ENCODE measurements at places on chromosomes 13 and 19.
A peak's percentile ranks its signal among the peaks of the same experiment; 100 is the strongest.

GRCh38 chr13:49082653-49083536 lies 107.2 kb downstream of the FNDC3A start:
- DNase-seq, result no peak

- no peak for DNase-seq
These were observed 81.5 kb downstream of the ATP11A start for GRCh38 chr13:112771139-112771876.

GRCh38 chr13:105816994-105817393 lies 718.5 kb downstream of the EFNB2 start:
- no peak for DNase-seq

GRCh38 chr19:56831255-56831654 lies 9.3 kb downstream of the PEG3 start:
- no peak for DNase-seq

DNA sequence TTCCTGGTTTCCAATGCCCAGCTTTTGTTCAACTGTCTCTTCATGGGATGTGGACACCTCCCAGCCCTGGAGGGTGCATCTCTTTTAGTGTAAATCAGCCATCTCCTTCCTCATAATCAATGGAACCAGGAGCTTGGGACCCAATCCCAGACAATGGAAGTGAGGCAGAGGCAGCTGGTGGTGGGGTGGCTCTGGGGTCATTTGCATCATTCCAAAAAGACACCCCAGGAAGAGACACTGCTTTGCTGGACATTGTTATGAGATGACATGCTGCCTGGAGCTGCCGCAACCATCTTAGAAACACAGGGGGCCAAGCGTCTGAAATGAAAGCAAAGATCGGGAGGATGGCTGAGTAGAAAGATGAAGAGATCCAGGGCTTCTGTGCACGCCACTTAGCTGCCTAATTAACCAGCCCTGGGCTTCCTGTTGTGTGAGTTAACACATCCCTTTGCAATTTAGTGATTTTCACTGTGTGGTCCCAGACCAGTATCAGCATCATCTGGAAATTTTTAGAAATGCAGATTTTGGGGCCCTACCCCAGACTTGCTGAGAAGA lies 36.1 kb downstream of the IRS2 start:
- no peak for DNase-seq

DNA sequence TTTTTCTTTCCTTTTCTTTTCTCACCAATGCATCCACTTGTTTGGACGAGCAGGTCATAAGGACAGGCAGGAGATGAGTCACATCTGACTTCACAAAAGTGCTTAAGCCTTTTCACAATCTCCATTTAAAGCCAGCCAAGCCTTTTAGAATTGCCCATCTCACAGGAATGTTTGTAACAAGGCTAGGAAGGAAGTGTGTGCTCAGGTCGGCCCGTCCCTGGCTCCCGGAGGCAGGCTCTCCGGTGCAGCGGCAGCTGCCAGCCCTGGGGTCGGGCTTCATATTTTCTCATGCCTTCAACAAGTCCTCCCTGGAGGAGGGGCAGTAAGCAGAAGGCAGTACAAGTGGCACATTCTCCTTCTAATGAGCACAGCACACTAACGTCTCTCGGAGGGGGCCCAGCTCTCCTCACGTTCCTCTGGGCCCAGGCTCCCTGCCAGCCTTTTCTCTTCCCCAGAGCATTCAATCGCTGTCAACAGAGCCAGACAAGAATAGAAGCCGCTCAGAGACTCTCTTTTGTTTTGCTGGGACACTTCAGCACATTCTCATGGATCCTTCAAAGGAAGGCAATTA lies 180.5 kb downstream of the COL4A1 start:
- no peak for DNase-seq

GRCh38 chr19:18225702-18226468 lies at the start of gene PDE4C:
Gene PDE4C, minus strand, starts transcription at chr19:18226438. Its CDS starts 23 bp downstream, at chr19:18226415.
- no peak for DNase-seq

DNA sequence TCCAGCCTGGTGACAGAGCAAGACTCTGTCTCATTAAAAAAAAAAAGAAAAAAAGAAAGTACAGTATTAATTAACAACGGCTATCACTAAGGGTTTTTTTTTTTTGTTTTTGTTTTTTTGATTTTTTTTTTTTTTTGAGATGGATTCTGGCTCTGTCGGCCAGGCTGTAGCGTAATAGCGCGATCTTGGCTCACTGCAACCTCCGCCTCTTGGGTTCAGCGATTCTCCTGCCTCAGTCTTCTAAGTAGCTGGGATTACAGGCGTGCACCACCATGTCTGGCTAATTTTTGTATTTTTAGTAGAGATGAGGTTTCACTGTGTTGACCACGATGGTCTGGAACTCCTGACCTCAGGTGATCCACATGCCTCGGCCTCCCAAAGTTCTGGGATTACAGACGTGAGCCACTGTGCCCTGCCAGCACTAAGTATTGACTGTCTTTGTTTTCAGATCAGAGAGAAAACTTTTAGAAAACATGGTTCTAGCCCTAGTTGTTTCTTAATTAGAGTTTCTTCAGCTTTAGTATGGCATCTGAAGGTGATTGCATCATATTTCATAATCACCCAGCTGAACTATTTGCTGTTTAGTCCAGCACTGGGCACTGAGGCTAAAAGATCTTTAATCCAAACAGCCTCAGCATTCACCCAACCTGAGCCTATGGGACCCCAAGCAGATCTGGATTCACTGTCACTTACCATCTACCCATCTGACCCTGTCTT lies 2.7 kb upstream of the GATAD2A start:
- no peak for DNase-seq

DNA sequence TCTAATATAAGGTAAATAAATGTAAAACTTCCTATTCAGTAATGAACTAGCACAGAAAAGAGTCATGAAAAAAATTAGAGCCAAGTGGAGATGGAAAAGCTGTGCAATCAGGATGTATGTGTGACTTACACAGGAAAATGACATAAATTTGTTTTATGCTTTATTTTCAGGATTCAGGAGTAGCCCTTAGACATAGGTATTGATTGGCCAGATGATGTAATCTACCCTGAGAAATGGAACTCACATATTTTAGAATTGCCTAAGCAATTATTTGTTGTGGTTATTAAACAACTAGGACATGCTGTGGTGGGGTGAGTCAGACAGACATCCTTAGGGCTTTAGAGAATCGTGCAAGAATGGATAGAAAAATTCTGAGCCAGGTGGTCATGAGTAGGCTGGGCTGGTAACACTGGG lies 110.6 kb downstream of the PCDH9 start:
- peak; percentile 2 for DNase-seq

DNA sequence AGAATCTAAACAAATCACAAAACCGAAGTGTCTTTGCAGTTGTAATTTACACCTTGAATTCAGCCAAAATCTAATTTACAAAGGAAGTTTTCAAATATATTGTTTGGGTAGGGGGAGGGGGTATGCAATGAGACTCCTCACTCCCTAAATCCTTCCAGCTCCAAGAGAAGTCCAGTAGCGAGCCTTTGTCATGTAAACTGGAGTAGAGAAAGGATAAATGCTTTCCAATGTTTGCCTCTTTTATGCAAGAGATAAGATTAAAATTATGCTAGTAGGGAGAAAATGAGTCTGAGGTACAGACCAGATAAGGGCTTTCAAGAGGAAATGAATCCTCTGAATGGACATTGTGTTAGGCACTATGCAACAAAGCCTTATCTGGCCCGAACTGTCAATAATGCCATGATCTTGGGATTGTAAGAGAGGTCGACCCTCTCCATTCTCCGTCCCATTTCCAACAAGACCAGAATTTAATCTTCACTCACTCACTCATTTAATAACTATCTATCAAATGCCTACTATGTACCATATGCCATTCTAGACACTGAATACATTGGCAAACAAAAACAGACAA lies 199.2 kb downstream of the LACC1 start:
- DNase-seq, result no peak

DNA sequence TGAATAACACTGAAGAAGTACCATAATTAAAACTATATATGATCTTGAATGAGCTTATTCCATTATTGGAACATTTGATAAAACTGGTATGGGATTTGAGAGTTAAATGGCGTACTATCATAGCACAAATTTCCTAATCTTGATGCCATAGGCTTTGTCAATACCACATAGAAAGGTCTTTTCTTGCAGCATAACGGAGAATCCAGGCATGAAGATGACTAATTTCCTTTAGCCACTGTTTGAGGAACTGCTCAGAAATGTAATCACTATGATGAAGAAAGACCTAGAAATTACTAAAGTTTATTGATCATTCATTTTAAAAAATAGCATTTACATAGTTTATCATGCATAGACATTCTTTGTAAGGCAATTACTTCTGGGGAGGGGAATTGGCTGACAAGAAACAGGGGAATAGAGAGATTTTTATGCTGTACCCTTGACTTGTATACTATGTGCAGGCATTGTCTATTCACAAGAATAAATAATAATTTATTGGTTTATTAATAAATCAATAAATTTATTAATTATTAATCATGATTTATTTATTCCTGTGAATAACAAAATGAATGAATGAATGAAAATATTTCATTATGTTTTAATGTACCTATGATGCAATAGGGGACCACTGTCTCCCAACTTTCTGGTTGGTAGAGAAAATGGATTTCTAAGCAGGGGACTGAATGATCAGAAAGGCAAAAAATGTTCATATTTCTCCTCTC lies 2676.6 kb downstream of the PCDH9 start:
- DNase-seq, result no peak

GRCh38 chr13:31441800-31442510 lies 242.2 kb downstream of the B3GLCT start:
- DNase-seq, result no peak

DNA sequence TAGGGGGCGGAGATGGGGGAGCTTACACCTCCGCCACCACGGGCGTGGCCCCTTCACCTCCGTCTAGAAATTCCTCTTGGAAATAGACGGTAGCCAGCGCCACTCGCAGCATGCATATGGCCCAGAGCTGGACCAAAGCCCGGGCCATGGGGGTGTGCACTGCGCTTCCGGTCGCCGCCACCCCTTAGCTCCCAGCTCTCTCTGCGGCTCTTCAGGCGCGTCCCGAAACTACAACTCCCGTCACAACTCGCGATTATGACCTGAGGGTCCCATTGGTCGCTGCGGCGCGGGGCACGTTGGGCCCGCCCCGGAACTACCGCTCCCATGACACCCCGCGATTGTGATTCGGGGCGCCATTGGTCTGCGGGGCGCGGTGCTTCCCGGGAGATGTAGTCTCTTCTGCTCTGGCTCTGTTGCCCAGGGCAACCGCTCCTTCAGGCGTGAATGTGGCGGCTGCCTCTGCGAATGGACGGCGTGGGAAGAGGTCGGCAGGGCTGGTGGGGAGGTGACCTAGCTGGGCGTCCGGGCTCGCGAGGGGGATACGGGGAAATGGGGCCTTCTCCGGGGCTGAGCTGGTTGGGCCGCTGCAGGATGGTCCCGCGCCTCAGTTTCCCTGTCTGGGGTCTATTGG lies at the start of the genes C19orf44 and CALR3:
Gene C19orf44 (plus strand): TSS at position 413 of the 631 bp plus-strand sequence. CDS start 4,399 bp downstream, outside the sequence.
Gene CALR3 (minus strand): TSS at position 186 of the 631 bp plus-strand sequence. CDS start 38 bp downstream, at position 148.
- peak; percentile 89 for DNase-seq

DNA sequence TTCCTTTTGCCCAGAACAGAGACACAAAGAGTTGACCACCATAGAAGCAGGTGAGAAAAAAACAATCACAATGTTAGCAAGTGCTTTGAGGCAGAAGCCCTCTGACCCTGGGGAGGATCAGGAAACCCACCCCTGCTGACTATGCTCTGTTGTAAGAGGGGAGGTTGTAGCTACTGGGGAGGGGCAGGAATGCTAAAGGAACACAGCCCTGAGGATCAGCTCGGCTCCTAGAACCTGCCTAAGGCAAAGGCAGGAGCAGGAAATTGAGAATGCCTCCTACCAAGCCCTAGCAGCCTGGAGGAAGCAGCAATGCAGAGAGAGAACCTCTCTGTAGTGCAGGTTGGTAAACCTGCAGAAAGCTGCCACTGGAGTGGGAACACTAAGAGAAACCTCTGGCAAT lies 624.0 kb upstream of the KLF12 start:
- DNase-seq, result no peak

- no peak for DNase-seq
These were observed at the start of gene CRX for GRCh38 chr19:47821460-47822020. Gene CRX, plus strand, starts transcription at chr19:47821937. Its CDS starts 12,507 bp downstream, at chr19:47834444.

- DNase-seq, result no peak
These were observed 169.7 kb downstream of the KLF5 start for GRCh38 chr13:73228546-73228945.

DNA sequence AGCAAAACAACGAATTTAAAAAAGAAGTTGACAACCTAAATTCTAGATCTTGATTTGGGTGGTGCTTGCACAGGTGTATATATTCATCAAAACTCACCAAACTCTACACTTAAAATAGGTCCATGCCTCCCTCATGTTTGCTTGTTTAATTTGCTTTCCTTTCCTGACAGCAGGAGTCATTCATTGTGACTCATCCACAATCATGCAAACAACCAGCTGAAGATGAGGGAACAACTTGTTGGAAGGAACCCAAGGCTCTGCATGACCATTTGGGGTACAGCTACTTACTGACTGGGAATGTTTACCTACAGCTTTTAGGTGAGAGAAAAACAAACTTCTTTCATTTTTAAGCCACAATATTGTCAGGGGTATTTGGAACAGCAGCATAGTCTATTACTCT lies 96.6 kb downstream of the RXFP2 start:
- no peak for DNase-seq

GRCh38 chr19:31110336-31110735 lies 238.9 kb downstream of the TSHZ3 start:
- DNase-seq, result no peak

- DNase-seq, result no peak
These were observed 12.7 kb downstream of the NPAS1 start for GRCh38 chr19:47032171-47032811.

DNA sequence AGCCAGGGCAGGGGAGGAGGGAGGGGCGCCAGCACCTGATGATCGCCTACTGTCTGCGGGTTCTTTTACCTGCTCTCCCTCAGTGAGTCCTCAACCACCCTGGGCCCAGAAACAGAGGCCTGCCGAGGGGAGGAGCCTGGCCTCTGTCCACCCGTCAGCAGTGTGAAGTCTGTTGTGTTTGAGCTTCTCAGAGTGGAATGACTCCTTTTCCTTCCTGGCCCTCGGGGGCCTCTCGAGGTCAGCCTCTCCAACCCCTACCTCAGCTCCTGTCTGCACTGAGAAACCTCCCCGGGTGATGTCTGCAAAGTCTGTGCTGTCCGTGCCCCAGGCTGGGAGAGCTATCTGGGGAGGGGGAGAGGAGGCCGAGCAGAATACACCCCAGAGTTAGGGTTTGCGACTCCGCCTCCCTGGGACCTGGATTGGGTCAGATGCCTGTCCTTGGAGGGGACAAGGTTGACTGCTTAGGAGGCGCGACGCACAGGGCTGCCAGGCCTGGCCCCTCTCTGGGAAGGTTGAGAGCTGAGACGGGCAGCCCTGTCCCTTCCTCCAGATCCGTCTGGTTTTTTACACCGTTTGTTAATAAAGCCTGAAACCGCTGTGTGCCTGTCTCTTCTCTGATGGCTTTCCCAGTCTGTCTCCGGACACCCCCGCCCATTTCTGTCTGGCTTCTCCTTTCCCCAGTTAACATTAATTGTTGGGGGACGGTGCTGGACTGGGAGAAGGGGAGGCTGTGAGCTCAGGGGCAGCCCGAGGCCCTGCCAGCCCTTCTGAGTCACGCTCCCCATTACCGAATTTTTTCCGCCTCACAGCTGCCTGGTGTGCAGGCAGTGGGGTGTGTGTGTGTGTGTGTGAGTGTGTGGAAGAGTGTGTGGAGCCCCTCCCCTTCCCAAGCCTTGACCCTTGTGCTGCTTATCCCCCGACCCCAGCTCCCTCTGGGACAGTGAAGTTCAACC lies 989 bp upstream of the SSC5D start:
- no peak for DNase-seq

Data from Panc1 (cell line).